EL (cell line): ENCODE measurements at places on chromosomes 13 and 19.

GRCh38 chr19:47758443-47758804 is 13.1 kb downstream of the NOP53 start:
- DNase-seq = no peak

DNA sequence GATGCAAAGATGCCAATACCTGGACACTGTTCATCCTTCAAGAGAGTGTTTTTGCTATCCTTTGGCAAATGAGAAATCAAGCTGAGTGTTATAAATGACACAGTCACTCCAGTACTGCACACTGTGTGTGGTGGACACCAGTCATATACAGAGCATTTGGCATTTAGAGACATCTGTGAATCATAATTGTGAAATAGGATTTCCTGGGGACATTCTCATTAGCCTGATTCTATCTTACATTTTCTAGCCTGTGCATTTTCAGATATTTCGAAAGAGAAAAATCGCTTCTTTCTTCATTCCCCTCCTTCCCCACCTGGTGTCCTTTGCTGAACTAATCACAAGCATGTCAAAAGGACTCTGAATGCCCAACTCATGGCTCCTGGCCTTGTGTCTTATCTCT is 781.0 kb upstream of the ARGLU1 start:
- no peak for DNase-seq

DNA sequence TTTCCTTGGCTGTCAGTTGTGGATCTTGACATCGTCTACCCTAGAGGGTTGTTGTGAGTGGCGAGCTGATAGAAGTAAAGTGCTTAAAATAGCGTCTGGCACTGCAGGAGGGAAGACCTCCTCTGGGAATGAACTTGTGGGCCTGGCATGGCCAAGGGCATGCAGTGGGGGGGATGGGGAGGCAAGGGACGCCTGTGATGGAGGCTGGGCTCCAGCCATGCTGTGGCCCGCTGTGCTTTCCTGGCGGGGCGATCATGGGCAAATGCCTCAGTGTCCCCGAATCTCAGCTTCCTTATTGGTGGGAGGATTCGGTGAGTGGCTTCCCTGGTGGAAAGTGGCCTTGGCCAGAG is 10.7 kb downstream of the CARM1 start:
- DNase-seq = no peak

- no peak for DNase-seq
These were observed 34.3 kb upstream of the PCDH8 start for GRCh38 chr13:52882785-52883184.
